B cell (primary cell): ENCODE measurements at places on chromosomes 2 and 18.

DNA sequence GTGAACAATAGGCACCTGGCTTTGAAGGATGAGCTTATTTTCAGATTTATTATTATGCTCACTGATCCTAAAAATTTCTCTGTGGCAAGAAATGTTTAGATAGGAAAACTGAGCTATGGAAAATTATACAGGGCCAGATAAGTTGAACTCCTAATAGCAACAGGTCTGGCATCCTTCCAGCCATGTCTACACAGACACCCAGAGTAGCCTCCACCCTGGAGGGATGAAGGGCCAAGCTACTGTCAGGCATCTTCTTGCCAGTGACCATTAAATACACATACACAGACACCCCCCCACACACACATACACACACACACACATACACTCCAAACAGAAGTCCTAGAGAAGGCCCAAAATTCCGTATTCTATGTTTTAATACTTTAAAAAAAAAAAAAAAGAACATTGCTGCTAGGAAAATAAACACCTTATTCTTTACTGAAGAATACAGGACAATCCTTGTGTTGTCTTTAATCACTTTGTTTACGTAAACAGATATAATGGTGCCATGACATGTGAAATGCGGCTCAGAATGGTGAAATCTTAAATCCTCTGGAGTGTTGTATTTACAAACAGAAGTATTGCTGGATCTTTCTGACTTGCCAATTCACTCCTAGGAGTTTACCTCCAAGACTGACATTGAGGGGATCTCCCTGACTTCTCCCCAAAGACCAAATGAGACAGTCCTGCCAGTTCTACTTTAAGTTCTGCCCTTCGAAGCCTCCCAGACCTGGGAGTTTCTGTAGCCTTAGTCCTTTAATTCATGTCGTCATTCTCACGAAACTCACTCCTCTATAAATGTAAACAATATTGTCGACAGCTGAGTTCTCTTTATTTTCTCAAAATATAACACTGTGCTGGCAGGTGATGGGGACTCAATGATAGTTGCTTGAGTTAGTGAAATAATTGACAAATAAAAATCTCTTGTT is 163.1 kb downstream of the ANTXR1 start:
- DNase-seq = no peak

DNA sequence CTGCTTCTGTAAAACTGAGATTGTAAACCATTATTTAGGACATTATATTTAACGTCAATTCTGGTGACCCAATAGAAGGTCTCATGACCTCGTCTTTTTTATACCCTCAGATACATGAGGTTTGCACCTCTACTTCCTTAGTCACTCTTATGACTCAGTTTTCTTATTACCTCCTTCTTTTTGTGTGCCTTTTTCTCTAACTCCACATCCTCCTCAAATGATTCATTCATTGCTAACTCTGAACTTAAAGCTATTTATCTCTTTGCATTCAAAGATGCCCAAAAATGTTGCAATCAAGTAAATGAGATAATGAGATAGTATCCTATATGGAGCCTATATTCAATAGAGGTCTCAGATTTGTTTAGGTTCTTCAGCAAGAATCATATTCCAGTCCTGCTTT is 121.0 kb upstream of the KYNU start:
- no peak for DNase-seq

- DNase-seq = no peak
Measured at GRCh38 chr2:129907256-129907998, 72.0 kb upstream of the RAB6C start.

DNA sequence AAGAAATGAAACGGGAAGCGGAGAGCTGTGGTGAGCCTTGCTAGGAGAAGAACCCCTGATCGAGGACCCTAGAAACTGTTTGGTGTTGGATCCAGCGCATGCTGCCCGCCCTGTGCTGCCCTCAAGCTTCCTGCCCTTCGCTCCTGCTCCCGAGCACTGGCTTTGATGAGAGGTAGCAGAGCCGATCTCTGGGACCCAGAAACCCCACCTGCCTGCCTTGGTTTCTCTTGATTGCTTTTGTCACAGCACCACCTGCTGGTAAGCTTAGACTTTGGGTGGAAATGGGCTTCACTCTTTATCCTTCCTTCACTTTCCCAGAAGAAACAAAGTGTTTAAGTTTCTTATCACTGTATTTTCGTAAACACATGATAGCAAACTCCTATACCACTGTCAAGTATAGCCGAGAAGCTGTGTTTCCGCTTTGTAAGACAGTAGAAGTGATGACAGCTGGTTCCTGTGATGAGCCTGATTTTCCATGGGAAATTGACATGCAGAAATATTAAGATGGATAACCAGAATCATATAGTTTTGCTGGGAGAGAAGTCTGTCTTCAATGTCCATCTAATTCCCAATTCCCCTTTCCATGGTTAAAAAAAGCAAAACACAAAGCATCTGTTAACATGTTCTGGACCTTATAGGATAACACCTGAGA is 267.4 kb downstream of the PHLPP1 start:
- peak; percentile 71 for DNase-seq

GRCh38 chr2:50431958-50432650 is 599.8 kb downstream of the NRXN1 start:
- DNase-seq = no peak

GRCh38 chr2:74130211-74130995 is 17.3 kb downstream of the BOLA3 start:
- DNase-seq = no peak

GRCh38 chr2:237132799-237133198 is 47.1 kb downstream of the COPS8 start:
- no peak for DNase-seq

- DNase-seq = no peak
Measured at GRCh38 chr2:29611850-29612249, 309.5 kb downstream of the ALK start.

- no peak for DNase-seq
Measured at GRCh38 chr2:126849991-126850535, 48.6 kb upstream of the TEX51 start.
